ENCODE measurements at places on chromosomes 7 and 10.

- no peak for DNase-seq
These were observed 1.6 kb upstream of the TMEM120A start for GRCh38 chr7:75995996-75996395.

DNA sequence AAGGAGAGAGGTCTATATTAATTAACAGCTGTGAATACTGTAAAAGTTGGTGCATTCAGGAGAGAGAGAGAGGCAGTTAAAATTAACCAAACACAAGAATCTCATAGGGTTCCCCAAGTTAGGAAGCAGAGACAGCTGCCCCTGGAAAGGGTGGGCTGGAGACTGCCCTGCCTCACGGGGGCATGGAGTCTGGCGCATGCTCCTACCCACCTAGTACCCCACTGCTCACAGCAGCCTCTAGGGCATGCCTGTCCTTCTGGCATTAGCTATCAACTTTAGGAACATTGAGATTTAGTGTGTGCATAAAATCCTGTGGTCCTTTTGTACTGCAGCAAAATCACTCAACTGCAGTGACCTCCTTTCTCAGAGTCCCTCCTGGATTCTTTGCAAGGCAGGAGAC is 710.1 kb downstream of the SORCS3 start:
- DNase-seq, result no peak

DNA sequence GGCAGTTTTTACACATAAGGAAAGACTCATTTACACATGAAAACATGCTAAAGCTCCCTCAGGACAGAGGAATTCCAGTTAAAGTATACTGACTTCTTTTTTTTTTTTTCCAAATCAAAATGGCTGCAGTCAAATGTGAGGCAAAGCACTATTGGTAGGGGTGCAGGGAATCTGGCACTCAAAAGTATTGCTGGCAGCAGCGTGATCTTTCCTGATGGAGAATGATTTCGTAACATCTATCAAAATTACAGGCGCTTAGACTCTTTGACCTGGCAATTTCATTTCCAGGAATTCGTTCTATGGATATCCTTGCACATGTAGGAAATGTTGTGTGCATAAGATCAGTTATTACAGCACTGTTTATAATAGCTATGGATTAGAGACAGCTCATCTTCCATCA is 65.7 kb downstream of the VSTM4 start:
- DNase-seq, result no peak

- DNase-seq, result peak; percentile 56
These were observed 19.8 kb downstream of the ERCC6 start for GRCh38 chr10:49518982-49519578.

DNA sequence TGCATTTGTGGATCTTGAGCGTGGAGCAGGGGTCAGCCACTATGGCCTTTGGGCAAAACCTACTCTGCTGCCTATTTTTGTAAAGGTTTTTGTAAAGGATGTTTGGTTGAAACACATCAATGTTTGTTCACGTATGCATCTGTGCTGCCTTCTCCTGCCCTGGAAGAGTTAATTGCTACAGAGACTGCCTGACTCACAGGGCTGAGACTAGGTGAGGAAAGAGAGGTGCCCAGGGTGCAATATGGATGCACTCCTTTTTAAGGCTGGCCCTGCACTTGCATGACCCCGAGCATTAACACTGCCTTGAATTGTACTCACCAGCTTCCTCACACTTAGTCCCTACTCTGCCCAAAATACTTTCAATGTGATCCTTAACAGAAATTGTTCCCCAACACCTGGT is 20.9 kb upstream of the NAMPT start:
- no peak for DNase-seq

- peak; percentile 56 for DNase-seq
These were observed 155.8 kb downstream of the FANK1 start for GRCh38 chr10:126052171-126052570.

DNA sequence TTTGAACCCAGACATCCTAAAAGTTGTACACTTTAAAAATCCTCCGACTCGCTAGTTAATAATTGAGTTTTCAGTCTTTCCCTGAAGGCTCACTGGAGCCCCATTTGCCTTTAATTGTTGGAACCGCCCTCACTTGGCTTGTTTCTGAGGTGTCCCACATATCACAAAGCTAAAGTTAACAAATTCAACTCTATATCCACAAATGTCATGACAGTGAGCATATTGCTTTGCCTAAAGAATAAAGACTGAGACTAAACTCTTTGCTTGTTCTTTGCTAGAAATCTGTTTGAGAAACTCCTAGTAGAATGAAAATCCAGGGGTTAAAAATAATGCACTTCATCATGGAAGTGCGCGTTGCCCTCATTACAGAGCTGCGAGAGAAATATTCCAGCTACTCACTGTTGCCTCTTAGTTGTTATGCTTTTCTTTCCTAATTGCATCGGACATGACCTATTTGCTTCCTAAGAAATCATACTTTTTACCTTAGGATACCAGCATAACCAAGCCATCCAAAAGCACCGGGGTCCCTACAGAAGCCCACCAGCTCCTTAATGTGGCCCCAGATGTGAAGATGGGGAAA is 752 bp downstream of the THSD7A start:
- DNase-seq, result peak; percentile 0

DNA sequence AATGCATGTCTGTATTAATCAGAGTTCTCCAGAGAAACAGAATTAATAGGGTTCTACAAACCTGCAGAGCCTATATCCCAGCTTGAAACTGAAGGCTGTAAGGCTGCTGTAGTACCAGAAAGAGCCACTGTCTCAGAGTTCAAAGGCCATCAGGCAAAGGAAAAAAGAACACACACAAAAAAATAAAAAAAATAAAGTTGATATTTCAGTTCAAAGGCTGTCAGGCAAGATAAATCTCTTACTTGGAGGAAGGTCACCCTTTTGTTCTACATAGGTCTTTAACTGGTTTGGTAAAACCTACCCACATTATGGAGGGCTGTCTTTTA is 12.0 kb upstream of the TMEM26 start:
- no peak for DNase-seq

GRCh38 chr7:33423646-33424020 is 294.3 kb downstream of the BBS9 start:
- DNase-seq, result no peak

- DNase-seq, result no peak
These were observed 2.0 kb downstream of the WDR91 start for GRCh38 chr7:135209225-135209834.

GRCh38 chr7:153012203-153012602 is 252.7 kb downstream of the ACTR3B start:
- DNase-seq, result no peak

- DNase-seq, result no peak
These were observed 28.4 kb upstream of the TMEM26 start for GRCh38 chr10:61481597-61481996.

- DNase-seq, result no peak
These were observed 7.0 kb downstream of the CALHM3 start for GRCh38 chr10:103472005-103472404.

DNA sequence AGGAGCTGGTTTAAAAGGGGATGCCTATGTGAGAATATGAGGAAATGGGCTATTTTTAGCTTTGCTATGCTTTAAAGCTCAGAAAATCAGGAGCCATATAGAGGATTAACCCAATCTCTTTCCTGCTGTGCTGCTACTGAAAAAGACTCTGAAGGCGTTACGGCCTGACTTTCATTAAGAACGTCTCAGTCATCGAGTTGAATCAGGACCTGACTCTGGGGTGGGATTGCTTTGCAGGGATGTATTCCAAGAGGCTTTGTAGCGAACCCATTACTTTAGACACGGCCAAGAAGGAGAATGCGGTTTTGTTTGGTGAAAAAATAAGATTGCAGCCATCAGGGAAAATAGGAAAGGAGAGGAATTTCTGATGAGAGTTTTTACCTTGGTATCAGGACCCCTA is 426.9 kb downstream of the CCSER2 start:
- no peak for DNase-seq

DNA sequence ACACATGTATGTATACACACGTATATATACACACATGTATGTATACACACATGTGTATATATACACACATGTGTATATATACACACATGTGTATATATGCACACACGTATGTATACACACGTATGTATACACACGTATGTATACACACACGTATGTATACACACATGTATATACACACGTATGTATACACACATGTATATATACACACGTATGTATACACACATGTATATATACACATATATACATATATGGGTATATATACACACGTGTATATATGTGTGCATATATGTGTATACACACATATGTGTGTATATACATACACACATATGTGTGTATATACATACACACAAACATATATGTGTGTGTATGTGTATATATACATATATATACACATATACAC is 31.7 kb downstream of the ABCC2 start:
- DNase-seq, result no peak

DNA sequence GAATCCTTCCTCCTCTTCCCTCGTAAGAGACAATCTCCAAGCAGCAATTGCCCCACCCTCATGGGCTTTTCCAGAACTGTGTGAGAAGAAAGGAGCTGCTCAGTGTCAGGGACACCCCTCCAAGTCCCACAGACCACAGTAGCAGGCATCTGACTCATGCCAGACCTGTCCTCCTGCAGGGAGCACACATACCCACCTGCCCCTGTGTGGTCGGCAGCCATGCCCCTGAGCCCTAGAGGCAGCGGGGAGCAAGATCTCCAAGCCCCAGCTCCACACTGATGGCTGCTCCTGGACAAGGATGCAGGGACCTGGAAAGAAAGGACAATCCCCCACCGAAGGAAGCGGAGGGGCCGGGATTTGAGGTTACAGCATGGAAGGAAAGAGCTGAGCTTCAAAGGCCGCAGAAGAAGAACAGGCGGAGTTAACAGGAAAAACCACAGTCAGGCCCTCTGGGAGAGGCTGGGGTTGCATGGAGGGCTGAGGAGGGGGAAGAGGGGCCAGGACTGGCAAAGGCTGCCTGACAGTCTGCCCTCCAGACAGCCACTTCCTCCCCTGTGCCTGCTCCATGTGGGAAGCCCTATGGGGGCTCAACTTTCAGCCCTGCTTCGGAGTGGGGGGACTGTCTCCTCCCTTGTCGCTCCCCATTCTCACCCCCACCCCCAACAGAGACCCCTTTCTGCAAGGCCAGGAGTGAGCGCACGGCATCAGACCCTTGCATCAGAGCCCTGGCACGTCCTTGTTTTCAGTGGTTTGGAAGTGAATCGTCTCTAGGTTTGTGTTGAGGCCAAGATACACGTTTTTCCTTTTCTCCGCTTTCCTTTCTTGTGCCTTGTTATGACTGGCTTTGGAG is 46.8 kb downstream of the ASB13 start:
- DNase-seq, result peak; percentile 42

- DNase-seq, result no peak
These were observed 578.1 kb downstream of the LRMDA start for GRCh38 chr10:76009531-76009930.

- DNase-seq, result no peak
These were observed 320.8 kb upstream of the ZNF32 start for GRCh38 chr10:43969506-43969905.

GRCh38 chr7:158055726-158056510 is 531.7 kb downstream of the PTPRN2 start:
- no peak for DNase-seq

DNA sequence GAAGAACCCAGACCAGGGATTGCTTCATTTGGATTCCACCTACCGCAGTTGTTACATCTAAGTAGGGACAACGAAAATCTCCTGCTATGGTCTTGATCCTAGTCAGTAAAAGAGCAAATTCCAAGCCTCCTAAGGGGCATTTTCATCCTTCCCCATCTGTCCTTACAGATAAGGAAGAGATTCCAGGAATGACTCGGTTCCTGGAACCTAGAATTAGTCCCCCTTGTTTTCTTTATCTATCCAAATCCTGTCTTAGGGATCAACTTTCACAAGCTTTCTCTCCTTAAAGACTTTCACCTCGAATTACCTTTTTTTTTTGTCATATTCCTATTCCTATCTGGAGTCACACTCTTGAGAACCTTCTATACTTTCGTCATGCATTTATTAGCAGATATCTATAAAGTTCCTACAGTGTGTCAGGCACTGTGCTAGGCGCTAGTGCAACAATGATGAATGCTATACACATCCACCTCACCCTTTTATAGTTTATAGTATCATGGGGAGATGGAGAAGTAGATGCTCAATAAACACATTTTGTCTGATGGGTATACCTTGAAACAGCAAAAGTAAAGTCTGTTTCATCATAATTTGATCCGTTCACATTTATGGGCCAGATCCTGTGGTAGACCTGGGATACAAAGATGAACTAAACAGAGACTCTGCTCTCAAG is 39.2 kb downstream of the LAMB4 start:
- DNase-seq, result peak; percentile 36

Measured in fibroblast of skin of back (primary cell).